NCI-H82 (cell line): ENCODE measurements at places on chromosomes 7 and 10.

DNA sequence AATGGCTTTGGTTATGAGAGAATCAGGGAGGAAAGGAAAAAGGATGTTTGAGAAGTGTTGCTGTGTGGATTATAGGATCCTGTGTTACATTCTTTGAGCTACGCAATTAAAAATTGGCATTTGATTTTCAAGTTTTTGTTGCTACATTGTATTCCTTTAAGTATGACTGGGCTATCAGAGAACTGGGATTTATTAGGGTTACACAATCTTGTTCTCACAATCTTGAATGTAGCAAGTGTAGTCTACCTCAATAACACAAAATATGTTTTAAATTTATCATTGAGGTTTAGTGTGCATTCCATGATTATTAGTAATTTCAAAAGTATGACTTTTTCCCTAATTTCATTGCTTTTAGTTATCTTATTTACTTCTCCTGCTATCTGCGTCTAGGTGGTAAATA, 113.9 kb downstream of the CACNB2 start:
- no peak for DNase-seq

GRCh38 chr10:130744631-130745030, 566.9 kb downstream of the TCERG1L start:
- DNase-seq, result no peak

DNA sequence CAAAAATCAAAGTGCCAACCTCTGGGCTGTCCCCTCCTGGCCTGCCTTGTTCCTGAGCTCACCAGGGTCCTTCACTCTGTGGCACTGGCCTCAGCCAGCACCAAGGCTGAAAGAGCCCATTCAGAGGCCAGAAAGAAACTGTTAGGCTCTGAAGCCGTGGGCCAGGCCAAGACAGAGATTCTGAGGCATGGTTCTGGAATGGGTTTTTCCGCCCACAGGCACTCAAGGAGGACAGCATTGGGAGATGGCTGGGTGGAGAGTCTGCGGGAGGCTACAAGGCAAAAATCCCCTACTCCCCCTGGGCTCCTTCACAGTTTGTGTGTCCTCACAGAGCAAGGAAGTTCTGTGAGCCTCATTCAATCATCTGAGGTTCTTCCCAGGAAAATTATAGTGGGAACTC, 31.7 kb downstream of the GRIFIN start:
- DNase-seq, result no peak

DNA sequence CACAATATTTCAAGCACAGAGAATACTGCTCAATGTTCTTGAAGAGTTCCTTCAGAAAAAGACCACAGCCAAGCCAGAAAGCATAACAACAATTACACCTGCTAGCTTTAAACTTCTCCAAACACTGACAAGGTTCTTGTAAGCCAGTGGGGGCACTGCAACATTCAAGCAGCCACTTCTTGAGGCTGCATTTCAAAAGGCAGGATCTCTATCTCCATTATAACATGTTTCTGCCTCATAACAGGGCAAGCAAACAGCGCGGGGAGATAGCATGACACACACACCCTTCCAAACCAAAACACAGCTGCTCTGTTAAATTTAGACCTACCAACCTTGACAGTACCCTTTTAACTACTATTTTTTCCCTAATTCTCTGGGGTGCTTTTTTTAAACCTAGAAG, 30.8 kb downstream of the CHCHD3 start:
- DNase-seq, result no peak

GRCh38 chr7:134045716-134046115, 81.4 kb upstream of the LRGUK start:
- no peak for DNase-seq

DNA sequence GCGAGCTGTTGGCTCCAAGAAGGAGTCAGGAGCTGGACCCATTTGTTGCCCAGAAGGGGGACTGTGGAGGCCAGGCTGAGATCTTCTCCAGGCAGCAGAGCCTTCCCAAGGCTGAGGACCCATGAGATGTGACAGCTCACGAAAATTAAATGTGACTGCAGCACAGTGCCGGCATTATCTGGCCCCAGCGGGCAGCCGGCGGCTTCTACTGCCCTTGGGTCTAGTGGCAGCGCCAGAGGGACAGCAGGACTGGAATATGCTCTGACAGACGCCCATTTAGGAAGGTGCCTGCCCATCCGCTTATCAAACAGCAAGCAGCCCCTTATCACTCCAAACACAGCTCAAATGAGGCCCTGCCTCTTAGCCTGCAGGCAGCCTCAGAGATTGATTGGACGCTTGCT, 122.9 kb upstream of the LYZL2 start:
- DNase-seq, result no peak

GRCh38 chr7:117659531-117660011, 179.7 kb downstream of the CFTR start:
- DNase-seq, result no peak

DNA sequence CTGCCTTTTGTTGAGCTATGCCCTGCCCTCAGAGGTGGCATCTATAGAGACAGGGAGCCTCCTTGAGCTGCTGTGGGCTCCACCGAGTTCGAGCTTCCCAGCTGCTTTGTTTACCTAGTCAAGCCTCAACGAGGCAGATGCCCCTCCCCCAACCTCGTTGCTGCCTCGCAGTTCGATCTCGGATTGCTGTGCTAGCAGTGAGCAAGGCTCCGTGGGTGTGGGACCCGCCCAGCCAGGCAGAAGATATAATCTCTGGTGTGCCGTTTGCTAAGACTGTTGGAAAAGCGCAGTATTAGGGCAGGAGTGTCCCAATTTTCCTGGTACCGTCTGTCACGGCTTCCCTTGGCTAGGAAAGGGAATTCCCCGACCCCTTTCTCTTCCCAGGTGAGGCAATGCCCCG, 88.4 kb upstream of the CDK6 start:
- DNase-seq, result no peak

DNA sequence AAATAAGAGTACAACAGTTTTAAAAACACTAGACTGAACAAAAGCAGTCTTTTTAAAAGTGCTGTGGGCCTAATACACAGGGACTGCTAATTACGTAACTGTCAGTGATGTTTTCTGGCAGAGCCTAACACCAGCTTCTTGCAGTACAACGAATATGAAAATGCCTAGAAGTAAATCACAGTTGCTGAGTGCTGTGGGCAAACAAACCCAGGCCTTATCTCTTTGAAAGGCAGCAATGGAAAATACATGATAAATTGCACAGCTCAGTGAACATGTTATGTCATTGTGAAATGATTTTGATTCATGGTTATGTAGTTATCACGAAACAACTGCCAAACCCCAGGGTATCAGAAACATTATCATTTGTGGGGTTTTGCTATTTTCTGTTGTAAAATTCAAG, 428.4 kb downstream of the GFRA1 start:
- DNase-seq, result no peak

DNA sequence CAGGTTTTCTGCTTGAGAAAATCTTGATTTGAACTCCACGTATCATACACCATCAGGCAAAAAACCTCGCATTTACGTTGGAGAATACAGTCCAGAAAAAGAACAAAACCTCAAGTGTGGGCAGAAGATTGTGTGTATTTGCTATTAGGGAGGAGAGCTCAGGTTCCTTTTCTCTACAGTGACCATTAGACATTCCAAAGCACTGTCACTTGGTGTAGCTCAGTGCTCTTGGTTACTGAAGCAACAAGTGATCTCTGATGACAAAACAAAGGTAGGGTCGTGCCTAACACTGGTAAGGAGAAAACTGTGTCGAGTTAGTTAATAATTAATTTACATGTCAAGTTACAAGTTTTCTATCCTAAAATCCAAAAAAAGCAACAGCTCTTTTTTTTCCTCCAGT, 72.6 kb downstream of the C1GALT1 start:
- DNase-seq, result no peak

DNA sequence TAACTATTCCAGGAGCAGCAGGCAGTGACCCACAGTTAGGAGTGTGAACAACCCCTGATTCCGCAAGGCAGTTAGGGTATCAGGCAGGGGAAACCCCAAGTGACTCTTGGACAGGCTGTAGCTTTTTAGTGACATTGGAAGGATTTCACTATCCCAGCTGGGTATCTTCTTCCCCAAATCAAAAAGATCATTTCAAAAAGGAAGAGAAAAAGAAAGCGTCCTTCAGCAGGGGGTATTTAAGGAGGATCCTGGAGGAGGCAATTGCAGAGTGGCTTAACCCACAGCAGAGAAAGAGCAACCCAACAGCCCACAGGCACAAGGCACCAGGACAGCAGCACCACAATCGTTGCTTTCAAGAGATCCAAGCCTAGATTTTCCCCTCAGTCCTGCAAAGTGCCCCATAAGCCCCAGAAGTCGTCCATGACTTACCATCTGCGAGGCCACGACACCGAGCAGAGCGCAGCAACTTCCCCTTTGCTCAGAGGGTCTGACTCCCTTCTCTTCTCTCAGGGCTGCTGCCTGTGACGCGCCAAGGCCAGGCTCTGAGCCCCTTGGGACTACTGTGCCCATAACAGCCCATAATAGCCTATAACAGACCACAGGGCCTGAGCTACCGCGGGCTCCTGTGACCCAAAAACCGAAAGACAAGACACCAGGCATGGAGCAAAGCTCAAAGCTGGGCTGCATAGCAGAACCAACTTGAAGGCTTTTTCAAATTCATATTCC, 19.8 kb downstream of the PIK3AP1 start:
- no peak for DNase-seq

GRCh38 chr7:79308192-79308591, 145.3 kb downstream of the MAGI2 start:
- no peak for DNase-seq

GRCh38 chr7:151940048-151940811, 16.0 kb upstream of the GALNTL5 start:
- DNase-seq, result no peak

DNA sequence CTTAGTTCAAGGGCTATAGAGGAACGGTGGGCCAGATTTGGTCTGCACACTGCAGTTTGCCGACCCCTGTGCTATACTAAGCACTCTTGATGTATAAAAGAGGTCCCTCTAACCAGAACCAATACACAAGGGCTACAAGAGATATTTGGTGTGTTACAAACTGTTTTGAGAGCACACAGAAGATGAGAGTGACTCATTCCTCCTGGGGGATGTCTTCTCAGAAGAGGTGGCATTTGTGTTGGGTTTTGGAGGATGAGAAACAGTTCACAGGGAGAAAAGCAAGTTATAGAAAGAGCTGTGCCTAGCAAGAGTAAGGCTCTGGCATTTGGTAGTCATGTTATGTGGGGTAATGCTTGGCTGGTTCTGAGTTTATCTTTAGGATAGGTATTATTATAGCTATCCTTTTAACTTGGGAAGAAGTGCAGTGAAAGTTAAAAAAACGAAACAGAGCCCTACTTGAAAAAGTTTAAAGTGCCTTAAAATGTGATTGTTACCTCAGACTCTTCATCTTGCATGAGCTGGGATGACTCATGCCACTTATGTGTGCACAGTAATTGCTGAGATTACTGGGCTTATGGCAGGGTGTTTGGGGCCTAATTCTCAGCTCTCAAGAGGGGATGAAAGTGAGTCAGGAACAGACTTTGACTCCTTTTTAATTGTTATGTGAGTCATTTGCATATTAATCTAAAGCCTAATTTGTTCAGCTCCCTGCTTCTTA, 160.4 kb downstream of the KIF20B start:
- DNase-seq, result peak; percentile 77

GRCh38 chr7:38229386-38229785, 44.0 kb downstream of the TARP start:
- DNase-seq, result no peak

DNA sequence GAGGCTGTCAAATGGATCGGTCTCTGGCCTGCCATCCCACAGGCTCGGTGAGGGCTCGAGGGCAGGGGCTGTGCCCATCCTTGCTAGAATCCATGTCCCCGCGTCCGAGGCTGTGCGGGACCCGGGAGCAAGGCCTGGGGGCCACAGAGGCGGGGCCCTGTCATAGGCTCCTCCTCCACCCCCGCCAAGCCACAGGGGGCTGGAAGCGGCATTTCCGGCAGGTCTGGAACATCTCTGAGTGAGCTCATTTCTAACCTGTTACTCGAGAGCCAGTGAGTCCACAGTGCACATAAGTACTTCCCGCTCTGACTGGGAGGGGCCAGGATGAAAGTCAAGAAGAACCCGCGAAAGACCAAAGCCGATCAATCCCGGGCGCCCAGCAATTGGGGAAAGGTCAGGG, 57.6 kb downstream of the NKX6-2 start:
- DNase-seq, result no peak

DNA sequence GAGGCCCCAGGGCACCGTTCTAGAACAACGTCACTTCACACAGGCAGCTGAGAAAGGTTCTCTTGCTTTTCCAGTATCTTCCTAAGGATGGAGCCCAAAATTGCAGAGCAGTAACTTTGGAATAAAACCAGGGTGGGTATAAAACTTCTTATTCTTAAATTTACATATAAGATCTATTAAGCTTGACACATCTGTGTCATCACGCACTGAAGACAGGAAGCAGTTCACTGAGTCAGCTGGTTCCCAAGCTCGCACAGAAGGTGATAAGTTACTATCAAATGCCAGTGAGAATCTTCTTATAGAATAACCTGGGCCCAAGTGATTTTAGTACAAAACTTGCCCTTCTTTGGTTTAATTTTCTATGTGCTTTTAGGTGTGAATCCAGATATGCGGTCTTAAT, 70.2 kb downstream of the RABGEF1 start:
- DNase-seq, result no peak

DNA sequence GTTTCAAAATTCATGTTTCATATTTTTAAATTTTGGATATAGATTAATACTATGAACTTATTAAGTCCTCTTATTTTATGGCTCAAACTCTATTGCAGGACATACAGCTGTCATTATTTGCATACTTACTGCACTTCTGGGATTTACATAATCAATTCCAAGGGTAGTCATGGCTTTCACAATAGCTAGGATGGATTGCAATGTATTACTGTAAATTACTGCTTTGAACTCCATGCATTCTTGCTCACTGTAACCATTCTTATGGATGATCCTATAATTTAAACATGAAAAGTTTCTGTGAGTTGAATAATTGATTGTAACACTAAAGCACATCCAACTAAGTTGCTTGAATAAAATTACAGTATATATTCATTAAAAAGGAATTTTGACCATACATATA, 23.5 kb downstream of the GNAT3 start:
- no peak for DNase-seq

GRCh38 chr7:41873741-41874140, 170.9 kb upstream of the INHBA start:
- DNase-seq, result no peak

- no peak for DNase-seq
Measured at GRCh38 chr7:78720066-78720465, 733.4 kb downstream of the MAGI2 start.

DNA sequence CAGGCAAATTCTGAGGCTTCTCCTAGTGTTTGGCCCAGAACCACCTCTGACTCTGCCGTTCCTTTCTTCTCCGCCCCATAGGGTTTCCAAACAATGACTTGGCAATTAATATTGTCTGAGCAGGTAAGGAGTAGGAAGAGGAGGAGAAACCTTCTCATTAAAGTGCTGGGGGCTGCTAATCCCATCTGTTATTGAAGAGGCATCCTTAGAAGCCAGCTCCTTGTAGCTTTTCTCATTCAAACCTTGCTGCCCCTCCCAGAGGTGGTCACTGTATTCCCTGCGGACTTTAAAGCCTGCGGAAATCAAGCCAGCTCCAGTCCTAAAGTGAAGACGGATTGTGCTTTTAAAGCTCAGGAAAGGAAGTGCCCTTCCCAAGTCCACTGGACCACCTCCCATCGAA, 1.4 kb upstream of the NKX1-2 start:
- no peak for DNase-seq
